NCI-H146 (cell line): ENCODE measurements at places on chromosomes 3 and 15.

- DNase-seq = no peak
Observed at GRCh38 chr3:31670722-31671121, 138.0 kb downstream of the STT3B start.

DNA sequence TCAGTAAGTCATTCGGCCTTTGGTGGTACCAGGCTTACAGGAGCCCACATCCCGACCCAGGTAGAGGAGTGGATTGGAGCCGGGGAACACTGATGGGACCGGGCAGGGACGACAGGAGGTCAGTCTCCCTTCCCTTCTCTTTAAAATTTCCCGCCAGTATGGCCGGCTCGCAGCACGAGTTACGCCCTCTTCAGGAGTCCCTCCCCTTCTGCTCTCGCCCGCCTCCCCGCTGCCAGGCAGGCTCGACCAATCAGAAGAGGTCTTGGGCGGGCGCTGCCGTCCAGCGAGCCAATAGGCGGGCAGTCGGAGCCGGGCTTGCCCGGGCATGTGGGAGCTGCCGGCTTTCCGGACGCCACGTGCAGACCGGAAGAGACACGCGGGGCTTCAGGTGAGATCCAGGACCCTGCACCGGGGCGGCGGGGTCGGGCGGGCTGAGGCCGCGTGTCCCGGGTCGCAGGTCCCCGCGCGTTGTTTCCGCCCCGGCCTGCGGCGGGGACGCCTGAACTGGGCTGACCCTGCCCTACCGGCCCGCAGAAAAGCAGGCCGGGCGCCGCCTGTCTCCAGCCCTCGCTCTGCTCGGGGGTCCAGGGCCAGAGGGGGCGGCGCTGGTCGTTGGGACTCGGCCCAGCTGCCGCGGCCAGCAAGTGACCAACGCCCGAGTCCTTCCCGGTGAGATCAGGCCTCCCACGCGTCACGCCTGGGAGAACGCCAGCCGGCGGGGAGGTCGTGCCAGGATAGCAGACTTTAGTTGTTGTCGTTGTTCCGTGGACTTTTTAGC is at the start of gene AEN:
TSS of gene AEN (plus strand) at position 346 of the 778 bp plus-strand sequence. CDS start 4,870 bp downstream, outside the sequence.
- DNase-seq = peak; percentile 92

DNA sequence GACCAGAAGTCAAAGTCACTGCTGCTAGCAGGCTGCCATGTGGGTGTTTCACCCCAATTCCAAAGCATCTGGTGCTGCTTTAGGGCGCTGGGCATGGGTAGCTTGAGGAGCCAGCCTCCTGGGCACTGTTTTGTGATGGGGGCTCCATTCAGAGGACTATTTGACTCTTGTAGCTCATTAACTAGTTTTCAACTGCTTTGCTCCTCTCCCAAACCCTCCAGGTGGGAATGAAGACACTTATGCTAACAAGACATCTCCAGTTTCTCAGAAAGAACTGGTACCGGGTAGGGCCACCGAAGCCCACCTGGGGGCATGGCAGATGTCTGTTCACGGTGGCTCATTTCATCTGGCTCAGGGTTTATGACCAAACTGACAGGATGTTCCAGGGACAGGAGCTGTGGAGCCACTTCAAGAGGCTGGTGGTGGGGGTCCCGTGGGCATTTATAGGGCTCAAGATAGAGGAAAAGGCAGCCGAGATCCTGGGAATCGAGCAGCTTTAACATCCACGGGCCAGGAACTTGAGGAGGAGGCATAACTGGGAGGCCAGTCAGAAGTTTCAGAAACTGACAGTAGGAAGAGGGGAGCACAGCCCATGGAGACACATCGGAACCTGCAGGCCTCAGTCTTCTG is 17.7 kb downstream of the AMOTL2 start:
- no peak for DNase-seq

- DNase-seq = no peak
Observed at GRCh38 chr3:39712413-39713048, 96.9 kb upstream of the MYRIP start.

DNA sequence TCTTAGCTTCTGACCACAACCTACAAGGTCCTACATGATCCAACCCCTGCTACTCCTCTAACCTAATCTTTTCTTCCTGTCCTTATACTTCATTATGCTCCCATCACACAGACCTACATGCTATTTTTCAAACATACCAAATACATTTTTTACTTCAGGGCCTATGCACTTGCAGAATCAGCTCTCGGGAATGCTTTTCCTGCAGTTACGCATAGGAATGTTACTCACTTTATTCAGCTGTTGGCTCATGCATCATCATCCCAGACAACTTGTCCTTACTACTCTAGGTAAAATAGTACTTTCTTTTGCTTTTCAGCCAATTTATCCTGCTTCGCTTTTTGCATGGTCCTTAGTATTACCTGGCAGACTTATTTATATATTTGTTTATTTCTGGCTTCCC is 105.6 kb downstream of the OXSM start:
- DNase-seq = no peak

DNA sequence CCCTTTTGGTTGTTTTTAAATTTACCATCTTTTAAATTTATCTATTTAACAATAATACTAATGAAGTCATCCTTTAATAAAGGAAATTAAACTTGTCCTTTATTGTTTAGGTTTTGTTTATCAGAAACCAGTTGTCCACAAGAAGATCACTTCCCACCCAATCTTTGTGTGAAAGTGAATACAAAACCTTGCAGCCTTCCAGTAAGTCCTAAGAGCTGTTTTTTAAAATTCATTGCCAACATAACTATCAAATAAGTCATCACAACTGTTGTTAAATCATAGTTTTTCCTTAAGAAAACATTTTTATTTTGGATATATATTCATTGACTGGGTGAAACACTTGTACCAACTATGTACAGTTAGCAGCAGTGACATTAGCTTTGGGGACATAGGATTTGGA is 59.4 kb downstream of the CALML4 start:
- no peak for DNase-seq

DNA sequence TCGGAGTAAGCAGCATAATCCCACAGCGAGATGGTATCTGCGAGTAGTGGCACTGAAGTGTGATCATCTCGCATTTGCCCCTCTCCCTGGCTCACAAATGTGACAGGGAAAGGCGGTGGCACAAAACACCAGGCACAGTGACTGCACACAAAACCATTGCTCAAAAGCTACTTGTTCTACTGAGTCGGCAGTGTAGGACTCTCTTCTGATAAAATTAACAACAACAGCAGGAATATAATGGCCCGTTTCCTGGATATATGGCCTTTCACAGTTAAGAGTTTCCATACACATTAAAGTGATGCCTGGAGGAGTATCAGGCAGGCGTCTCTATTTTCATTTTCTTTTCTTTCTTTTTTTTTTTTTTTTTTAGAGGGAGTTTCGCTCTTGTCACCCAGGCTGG is 69.0 kb downstream of the MYO1E start:
- DNase-seq = no peak

- peak; percentile 74 for DNase-seq
Observed at GRCh38 chr3:85360742-85361387, 402.1 kb downstream of the CADM2 start.

DNA sequence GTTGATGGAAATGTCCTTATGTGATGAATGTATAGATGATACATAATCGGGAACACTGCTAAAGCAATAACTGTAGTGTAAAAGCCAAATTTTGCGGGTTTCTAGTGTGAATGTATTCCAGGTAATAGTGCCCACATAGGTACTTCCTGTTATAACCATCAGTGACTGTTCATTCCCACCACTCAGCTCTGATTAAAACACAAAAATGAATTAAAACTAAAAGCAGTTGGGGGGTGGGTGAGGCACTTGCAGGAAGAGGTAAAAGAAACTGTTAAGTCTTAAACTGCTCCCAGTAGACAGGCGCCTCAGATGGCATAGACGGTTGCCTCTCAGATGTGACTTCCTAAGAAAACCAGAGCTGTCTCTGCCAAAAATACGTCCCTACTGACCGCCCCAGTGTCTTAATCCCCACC is 893 bp upstream of the MTHFS start:
- DNase-seq = no peak

- no peak for DNase-seq
Observed at GRCh38 chr15:91562698-91563097, 290.8 kb upstream of the SLCO3A1 start.

- DNase-seq = no peak
Observed at GRCh38 chr3:72288955-72289691, 504.2 kb upstream of the PROK2 start.

DNA sequence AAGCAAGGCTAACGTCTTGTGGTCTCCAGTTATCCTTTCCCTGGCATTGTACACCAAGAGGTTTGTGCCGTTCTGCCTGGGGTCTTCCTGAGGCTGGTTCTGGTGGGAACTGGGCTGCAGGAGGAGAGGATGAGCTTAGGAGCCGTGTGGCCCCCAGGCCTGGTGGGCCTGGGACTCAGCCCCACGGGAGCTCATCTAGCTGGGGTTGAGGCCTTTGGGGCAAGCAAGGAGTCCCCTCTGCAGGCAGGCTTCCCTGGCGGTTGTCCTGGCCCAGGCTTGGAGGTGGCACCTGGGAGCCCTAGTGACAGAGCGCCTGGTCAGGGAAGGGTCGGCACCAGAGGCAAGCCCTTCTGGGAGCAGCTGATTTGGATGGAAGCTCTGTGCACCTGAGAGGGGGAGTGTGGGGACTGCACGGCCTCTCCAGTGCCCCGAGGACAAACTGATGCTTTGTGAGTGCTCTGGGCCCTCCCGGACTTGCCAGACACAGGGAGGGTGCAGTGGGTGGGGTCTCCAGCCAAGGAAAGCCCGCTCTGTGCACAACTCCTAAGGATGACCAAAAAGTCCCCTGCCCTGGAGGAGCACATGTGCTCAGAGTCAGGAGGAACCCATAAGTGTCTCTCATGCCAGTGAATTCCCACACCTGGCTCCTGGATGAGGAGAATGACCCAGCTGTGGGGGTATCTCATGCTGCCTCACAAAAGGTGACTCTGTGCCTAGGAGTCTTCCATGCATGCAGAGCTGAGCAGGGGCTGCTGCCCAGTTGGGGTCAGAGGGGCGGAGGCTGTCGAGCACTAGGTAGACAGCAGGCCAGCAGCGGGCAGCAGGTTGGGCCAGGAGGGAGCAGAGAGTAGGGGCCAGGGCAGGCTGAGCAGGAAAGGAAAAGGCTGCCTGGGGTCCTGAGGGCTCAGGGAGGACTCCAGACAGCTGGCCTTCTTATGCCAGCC is 2.7 kb downstream of the PAK6 start:
- no peak for DNase-seq

DNA sequence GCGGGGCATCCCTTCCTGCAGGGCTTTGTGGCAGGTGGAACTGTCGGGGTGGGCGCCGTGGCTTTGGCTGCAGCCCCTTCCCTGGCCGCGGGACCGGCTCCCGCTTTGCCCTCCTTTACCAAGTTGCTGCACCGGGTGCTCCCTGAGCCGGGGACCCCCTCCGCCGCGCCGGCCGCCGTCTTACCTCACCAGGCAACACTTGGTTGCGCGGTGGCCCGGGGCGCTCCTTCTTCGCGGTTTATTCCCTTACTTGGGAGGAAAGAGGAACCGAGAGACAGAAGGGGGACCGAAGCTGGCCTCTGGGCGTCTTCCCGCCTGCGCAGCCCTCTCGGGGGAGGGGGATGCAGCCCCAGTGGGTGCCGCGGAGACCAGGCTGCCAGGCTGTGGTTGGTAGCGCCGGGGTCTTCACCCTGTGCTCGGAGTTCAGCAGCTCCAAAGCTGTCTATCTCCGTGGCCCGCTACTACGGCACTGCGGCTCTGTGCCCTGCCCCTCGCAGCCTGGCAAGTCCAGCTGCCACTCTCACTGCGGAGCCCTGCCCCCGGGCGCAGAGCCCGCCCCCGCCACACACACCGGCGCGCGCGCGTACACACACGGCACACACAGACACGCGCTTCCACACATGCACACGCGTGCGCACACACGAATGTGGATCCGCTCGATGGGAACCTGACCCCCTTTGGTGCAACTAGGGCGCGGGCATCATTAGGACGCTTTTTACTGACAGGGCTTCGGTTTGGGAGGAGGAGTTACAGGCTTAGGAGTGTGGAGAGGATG is at the start of gene DGKG:
TSS of gene DGKG (minus strand) at position 473 of the 775 bp plus-strand sequence. CDS start 41,775 bp downstream, outside the sequence.
- DNase-seq = peak; percentile 55

GRCh38 chr15:33009603-33010002 is 184.9 kb downstream of the FMN1 start:
- DNase-seq = no peak

- DNase-seq = no peak
Observed at GRCh38 chr15:56992725-56993124, 74.3 kb downstream of the TCF12 start.

- peak; percentile 32 for DNase-seq
Observed at GRCh38 chr3:163056874-163057497, 1560.4 kb downstream of the OTOL1 start.

- DNase-seq = no peak
Observed at GRCh38 chr3:194440756-194441155, 41.7 kb upstream of the GP5 start.

- DNase-seq = no peak
Observed at GRCh38 chr3:64728428-64728827, 40.6 kb upstream of the ADAMTS9 start.

DNA sequence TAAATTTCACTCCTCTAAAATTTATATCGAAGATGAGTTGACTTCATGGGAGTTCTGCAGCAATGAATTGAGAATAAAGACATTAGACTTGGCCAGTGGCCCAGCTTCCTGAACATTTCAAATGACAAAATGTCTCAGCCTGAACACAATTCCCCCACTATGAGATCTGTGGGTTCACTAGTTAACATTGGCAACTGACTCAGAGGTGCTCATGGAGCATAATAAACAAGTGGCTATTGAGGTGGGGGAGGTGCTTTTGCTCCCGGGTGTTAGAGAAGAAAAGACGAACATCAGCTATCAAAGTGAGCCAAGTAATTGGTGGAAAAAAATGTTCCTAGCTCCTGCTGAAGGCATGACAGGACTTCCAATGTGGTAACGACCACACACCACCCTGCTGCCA is 6.3 kb downstream of the ATP13A4 start:
- no peak for DNase-seq

GRCh38 chr15:47691882-47692281 is 25.4 kb upstream of the SEMA6D start:
- no peak for DNase-seq

DNA sequence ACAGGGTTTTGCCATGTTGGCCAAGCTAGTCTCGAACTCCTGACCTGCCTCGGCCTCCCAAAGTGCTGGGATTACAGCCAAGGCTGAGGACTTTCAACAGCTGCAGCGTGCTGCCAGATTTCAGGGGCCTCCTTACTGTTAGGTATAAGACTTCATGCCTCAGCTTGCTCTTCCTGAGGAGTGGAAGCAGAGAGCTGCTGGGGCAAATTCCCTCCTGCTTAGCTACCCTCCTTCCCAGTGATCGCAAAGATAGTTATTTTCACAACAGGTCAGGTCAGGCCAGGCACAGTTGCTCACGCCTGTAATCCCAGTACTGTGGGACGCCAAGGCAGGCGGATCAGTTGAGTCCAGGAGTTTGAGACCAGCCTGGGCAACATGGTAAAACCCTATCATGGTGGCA is 2.6 kb upstream of the CPNE9 start:
- no peak for DNase-seq

GRCh38 chr3:19907523-19907922 is 26.5 kb downstream of the EFHB start:
- no peak for DNase-seq

- no peak for DNase-seq
Observed at GRCh38 chr15:43912208-43912607, 85.4 kb downstream of the WDR76 start.

- DNase-seq = no peak
Observed at GRCh38 chr15:101089579-101090427, 162.0 kb downstream of the CHSY1 start.

GRCh38 chr3:180097626-180098025 is 60.9 kb upstream of the PEX5L start:
- DNase-seq = no peak

GRCh38 chr15:35876762-35877161 is 330.8 kb upstream of the DPH6 start:
- DNase-seq = no peak

GRCh38 chr3:50490424-50490823 is 13.0 kb downstream of the CACNA2D2 start:
- DNase-seq = no peak

- no peak for DNase-seq
Observed at GRCh38 chr15:84888639-84889038, 4.2 kb downstream of the SLC28A1 start.

- no peak for DNase-seq
Observed at GRCh38 chr15:75544359-75544758, 34.8 kb downstream of the PTPN9 start.
